ENCODE measurements at places on chromosomes 12 and 14.
A peak's percentile ranks its signal among the peaks of the same experiment; 100 is the strongest.

GRCh38 chr12:19042221-19042620, 87.3 kb upstream of the PLEKHA5 start:
- DNase-seq = no peak

DNA sequence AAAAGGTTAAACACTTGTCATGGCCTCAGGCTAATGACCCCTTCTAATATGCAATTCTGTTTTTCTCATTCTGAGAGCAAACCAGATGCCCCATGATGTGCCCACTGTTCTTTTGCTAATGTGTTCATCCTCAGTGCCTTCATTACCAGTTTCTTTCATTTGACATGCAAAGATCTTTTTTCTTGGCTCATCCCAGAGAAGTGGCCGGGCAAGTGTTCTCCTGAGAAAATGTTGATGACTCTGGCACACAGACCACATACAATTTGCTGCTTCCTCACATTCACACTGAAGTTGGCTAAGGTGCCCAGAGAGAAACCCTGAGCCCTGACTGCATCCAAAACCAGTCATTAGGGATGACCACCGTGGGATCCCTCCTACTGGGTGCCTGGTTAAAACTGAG, 833.3 kb downstream of the DIO2 start:
- DNase-seq = no peak

DNA sequence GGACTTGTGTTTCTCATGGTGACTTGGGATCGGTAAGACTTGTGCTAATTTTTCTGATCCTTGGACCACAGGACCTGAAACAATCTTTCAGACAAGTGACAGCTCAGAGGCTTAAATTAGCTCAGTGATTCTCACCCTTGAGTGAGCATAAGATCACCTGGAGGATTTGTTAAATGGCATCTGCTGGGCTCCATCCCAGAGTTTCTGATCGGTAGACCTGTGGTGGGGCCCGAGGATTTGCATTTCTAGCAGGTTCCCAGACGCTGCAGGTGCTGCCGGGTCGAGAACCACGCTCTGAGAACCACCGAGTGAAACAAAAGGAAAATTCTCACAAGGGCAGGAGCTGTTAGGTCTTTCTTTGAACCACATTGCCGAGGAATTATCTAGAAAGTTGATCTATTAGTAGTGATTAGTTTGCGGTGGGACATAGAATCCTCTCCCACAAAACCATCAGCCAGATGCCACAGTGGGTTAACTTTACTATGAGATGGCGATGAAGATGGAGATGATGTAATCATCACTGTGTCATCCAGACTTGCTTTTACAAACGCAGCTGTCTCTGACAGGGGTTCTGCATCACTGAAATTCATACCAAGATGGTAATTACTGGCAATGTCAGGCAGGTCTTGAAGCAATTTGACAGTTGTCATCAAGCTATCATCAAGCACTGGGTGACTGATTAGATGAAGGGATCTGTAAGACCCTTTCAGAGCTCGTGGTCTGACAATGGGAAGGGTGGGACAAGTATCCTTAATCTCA, 184.0 kb downstream of the AACS start:
- DNase-seq = no peak

- no peak for DNase-seq
These were observed 21.1 kb downstream of the CEP170B start for GRCh38 chr14:104885973-104886689.

DNA sequence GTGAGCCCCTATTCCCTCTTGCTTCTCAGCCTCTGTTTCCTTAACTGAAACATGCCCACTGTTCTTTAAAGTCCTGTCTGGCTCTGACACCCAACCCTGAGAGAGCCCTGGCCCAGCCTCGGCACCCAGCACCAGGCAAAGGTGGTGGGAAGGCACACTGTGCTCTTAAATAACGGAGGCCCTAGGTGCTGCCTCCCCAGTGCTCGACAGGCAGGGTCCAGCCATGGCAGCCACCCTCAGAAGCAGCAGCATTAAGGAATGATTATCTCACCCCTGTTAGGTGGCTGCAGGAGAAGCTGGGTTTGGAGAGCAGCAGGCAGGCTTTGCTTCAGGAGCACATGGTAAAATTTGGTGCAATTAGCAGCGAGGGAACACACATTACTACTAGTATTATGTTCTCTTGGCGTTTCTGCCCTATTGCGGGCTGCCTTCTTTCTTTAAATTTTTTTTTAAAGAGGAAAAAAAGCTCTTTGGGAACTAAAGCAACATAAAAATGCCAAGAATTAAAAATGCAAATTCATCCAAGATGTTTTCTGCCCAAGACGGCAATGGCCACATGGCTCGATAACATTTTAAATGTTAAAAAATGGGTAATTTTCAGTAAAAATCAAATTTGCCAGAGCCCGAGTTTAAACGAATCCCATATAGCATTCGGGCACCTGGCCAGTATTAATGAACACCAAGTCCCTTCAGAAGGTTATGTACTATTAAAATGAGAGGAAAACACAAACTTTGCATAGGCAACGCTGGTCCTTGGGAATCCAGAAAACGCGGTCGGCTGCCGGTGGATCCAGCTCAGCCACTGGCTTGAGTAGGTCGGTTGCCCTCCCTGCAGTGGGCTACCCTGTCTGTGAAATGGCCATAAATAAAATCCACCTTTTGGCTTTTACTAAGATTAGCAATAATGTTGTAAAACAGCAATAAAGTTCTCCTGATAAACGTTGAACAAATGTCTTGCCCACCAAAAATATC, 152.2 kb downstream of the BCL11B start:
- no peak for DNase-seq

DNA sequence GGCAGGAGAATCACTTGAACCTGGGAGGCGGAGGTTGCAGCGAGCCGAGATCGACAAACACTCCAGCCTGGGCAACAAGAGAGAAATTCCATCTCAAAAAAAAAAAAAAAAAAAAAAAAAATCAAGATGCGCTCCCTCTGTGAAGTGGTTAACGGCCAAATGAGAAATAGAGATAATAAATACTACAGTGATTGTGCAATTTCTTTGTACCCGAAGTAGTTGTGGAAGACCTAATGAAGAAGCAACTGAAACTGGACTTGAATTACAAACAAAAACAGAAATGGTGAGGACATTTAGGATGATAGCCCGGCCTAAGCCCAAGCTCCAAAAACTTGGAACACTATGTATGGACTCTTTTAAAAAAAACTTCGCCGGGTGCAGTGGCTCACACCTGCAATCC, 44.2 kb upstream of the CDK17 start:
- no peak for DNase-seq

- peak; percentile 72 for DNase-seq
These were observed 118.6 kb downstream of the PLXNC1 start for GRCh38 chr12:94266796-94267536.

DNA sequence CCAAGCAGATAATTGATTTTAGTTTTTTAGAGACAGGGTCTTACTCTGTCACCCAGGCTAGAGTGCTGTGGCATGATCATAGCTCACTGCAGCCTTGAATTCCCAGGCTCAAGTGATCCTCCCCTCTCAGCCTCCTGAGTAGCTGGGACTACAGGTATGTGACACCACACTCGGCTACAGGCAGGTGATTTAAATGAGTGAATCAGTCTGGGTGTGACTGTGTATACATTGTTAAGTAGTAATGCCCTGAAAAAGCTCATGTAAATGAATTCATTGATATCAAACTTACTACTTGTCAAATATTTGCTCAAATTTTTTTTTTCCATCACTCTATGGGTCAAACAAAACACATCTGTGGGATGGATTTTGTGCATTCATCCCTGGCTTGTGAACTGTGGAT, 6.3 kb upstream of the USP44 start:
- no peak for DNase-seq

GRCh38 chr12:121949648-121950397, 31.4 kb downstream of the CFAP251 start:
- no peak for DNase-seq

- DNase-seq = no peak
These were observed 3.0 kb upstream of the CISTR start for GRCh38 chr12:53754633-53755264.

- DNase-seq = no peak
These were observed 34.8 kb downstream of the AICDA start for GRCh38 chr12:8577879-8578278.

GRCh38 chr12:12367482-12367998, 10.7 kb downstream of the BORCS5 start:
- DNase-seq = no peak

- no peak for DNase-seq
These were observed 135.9 kb downstream of the GARIN6 start for GRCh38 chr12:99783421-99783820.

DNA sequence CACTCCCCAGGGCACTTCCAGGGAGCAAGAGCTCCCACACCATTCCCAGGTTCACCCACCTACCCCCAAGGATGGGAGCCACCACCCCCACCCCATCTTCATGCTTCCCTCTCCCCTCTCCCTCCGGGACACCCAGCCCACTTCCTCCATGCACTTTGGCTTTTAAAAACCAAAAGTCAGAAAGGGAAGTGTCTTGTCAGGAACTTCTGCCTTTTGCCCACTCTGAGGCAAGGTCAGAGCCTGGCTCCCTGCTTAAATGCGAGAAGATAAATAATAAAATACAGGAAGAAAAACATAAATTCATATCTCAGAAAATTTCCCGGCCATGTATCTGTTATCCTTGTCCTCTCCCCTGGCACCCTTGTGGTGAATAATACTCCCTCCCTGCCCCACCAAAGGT, 81.6 kb downstream of the PTGER2 start:
- DNase-seq = peak; percentile 64

DNA sequence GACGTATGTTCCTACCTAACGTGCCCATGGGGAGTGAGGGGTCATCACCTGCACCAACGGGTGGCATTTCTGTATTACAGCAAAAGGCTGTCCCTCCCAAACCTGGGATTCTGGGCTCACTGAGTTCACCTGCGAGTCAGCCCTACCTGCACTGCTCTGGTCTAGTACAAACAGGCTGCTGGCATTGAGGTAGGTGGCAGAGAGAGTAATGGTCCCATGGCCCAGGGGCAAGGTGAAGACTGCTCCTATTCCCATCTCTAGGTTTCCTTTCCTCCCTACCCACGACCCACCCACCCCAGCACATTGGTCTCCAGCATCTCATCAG, 421 bp downstream of the SUOX start:
- no peak for DNase-seq

- DNase-seq = no peak
These were observed 159.8 kb downstream of the KITLG start for GRCh38 chr12:88420457-88420856.

- DNase-seq = no peak
These were observed 7.2 kb downstream of the SETD3 start for GRCh38 chr14:99473458-99473857.

DNA sequence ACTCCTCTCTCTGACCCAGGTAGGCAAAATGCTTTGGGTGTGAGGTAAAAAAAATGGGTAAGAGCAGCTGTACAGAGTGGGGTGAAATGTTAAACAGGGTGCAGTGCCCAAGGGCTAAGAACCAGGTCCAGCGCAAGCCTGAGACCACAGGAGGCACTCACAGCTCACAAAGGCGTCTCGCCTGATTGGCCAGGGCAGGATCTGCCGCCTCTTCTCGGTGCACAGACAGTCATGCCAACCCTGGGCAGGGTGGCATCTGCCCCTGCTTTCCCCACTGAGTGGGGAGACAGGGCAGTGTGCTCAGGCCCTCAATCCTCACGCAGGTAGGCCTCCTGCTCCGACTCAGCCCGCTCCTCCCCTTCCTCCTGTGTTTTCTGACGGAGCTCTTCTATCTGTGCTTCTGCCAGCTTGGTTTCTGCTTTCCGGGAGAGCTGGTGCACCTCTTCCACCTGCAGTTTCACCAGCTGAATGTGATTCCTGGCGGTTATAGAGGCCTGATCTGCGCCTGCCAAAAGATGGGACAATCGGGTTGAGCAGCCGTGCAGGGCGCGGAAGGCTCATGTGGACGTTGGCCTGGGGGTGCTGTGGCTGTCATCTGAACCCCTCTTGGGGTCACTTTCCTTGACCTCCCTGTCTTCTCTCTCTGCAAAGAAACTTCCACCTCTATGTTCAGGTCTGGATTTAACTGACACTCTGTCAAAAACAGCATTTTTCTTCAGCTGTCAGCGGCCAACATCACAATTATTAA, 4.7 kb downstream of the B3GNT4 start:
- no peak for DNase-seq

DNA sequence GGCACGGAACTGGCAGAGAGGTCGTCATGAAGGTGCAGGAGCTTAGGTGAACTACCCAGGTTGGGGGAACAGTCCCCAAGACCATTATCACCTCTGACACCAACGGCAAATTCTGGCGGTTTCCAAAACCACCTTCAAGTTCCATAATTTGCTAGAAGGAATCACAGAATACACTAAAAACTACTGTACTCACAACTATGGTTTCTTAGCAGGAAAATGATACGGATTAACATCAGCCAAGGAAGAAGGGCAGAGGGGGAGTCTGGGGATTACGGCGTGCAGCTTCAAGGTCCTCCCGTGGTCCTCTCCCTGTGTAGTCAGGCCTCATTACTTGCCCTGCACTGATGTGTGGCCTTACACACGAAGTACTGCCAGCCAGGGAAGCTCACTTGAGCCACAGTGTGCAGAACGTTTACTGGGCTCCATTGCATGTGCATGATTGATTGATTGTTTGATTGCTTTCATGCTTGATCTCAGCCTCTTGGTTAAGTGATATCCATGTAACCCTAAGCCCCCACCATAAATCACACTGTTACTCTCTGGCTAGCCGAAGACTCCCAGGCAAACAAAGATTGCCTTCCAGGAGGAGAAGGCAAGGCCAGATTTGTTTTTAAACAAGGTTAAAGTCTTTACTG, 837 bp upstream of the STX2 start:
- no peak for DNase-seq

GRCh38 chr14:30521899-30522736, 36.8 kb upstream of the G2E3 start:
- DNase-seq = peak; percentile 15

GRCh38 chr12:39239490-39240486, 203.1 kb downstream of the KIF21A start:
- DNase-seq = no peak
